Activated CD4-positive, alpha-beta T cell treated with anti-CD3 and anti-CD28 coated beads, Interleukin-2, amount 50 U/mL, for 48 hours (primary cell): ENCODE measurements at places on chromosomes 7 and 10.

- DNase-seq: no peak
These were observed 190.4 kb downstream of the MGMT start for GRCh38 chr10:129657297-129658017.

GRCh38 chr7:28036696-28037095, 143.9 kb downstream of the JAZF1 start:
- DNase-seq: no peak

- no peak for DNase-seq
These were observed 2.7 kb upstream of the HTRA1 start for GRCh38 chr10:122458693-122459092.

- DNase-seq: no peak
These were observed 32.0 kb downstream of the AUTS2 start for GRCh38 chr7:69630292-69630691.

DNA sequence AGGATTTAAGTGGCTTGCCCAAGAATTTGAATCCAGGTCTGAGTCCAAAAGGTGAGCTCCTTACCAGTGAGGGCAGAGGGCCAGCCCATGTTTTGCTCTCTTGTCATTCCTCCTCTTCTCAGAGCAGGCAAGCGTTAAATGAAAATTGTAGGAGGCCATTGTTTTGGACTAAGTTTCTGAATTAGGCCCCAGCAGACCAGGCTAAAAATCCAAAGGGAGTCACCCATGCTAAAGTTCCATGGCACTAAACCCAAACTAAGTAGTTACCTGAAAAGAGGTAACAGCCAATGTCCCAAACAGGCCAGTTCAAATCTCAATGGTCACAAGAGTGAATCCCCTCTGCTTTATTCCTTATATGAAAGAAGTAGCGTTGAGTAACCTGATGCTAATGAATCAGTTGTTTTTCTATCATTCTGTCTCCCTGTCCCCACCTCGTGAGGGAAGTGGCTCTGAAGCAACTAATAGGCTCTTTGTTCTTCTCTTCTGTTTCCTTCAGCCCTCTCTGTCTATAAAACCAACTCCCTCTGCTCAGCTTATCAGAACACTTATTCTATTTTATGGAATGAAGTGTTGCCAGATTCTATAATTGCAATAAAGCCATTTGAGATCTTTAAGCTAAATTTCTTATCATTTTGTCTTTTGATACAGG, 17.5 kb upstream of the CDH23 start:
- no peak for DNase-seq

GRCh38 chr10:35870665-35871310, 228.7 kb upstream of the FZD8 start:
- DNase-seq: no peak

GRCh38 chr10:35843524-35844181, 201.6 kb upstream of the FZD8 start:
- no peak for DNase-seq

- no peak for DNase-seq
These were observed 253.3 kb downstream of the PRPF18 start for GRCh38 chr10:13840036-13840435.

- DNase-seq: no peak
These were observed 35.1 kb downstream of the GPER1 start for GRCh38 chr7:1122832-1123501.

DNA sequence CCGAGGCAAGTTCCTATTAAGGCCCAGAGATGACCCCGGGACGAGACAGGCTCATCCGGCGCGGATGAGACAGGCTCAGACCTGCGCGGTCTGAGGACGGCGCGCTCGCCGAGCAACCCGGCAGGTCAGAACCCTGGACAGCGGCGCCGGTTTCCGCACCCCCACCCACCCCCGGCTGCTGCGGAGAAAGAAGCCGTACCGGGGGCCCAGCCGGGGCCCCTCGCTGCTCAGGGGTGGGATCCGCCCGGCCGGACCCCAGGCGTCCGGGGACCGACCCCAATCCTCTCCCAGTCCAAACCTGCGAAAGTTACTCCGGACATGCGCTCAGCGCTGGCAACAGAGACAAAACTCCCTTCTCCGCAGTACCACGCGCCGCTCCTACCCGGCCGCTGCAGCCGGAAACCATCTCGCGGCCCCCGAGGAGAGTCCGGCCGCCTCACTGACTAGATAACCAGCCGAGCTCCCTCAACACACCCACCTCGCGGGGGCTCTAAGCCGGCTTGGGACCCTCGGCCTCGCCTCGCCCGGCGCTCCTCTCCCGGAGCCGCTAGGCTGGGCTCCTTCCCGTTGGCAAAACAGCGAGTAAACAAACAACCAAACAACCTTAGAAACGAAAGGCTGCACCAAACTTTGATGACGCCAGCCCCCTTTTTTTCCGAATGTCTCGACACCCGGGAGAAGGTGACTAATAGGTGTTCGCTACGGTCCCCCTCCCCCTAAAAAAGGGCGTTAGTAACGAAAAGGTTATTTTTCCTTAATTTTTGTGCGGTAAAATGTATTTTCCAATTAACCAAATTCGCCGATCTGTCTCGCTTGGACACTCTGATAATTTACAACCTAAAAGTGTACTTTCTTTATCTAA, 2.3 kb upstream of the DRGX start:
- DNase-seq: peak; percentile 64

DNA sequence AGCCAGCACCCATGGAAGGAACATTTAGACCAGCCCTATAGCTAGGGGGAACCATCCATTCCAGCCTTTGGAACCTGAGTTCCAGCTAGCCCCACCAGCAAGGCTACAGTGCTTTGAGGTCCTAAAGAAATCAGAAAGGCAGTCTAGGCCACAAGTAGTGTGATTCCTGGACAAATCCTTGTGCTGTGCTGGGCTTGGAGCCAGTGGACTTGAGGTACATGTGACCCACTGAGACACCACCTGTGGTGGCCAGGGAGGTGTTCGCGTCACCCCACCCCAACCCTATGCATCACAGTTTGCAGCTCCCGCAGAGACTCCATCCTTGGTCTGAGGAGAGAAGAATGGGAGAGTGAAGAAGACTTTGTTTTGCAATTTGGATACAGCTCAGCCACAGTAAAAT, 31.8 kb downstream of the ZNF277 start:
- no peak for DNase-seq

DNA sequence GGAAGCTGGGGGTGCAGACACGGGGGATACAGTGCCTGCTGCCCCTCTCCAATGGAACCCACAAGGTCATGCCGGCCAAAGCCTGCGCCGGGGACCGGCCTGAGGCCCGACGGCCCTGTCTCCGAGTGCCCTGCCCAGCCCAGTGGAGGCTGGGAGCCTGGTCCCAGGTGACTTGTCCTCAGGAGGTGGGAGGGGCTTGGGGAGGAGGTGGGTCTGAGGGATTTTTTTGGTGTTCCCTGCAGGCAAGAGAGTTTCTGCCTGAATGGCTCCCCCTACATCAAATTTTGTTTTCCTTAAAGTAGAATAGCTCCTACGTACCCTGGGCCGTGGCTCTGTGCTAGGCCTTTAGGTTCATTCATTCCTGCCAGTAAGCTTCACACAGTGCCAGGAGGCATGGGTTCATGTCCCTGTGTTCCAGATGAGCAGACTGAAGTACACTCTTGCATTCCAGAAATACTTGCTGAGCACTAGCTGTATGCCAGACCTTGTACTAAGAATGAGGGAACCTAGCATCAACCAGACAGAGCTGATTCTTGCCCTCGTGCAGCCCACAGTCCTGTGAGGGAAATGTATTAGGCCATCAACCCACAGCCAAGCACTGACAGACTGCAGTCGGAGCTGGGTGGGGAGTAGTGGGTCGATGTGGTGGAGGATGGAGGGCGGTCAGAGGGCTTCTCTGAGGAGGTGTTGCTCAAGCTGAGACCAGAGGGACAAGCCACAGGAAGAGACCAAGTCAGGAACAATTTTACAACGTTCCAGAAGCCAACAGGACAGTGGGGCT, 31.1 kb downstream of the TBATA start:
- DNase-seq: no peak

- no peak for DNase-seq
These were observed 70.0 kb downstream of the SLC35B4 start for GRCh38 chr7:134246761-134247160.

DNA sequence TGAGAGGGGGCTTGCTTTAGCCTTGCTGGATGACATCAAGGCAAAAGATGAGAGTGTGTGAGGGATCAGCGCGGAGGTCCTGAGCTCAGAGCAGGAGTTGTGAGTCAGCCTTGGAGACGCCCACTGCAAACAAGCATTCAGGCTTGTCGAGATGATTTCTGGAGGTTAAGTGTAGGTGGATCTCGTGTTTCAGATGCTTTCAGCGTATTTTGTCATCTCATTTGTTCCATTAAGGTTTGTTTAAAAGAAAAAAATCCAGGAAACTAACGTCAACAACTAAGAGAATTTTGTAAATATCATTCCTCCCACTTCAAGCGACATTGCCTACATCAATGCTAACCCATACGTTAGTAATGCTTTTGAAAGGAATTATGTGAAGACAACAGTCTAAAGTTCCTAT, 715.4 kb upstream of the NRP1 start:
- DNase-seq: peak; percentile 35

DNA sequence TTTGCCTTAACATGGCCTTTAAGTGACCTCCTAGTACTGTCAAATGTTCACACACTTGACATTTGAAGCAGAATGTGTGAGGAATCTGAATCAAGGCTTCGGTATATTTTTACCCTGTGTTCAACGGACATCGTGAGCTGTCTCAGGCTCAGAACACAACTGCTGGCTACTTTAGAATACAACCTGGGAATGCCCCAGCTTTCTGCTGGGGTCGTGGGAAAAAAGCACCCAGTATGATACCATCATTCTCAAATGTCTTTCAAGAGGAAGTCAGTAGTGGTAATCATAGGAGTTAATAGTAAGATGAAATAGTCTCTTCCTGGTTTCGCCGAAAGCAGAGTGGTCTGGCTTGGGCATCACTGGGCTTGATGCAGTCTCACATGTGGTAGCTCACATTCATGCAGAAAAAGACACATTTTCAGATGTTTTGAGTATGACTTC, 67.2 kb downstream of the CREB5 start:
- no peak for DNase-seq

- DNase-seq: no peak
These were observed 1.3 kb downstream of the CUTC start for GRCh38 chr10:99733366-99733765.

- DNase-seq: no peak
These were observed 736 bp downstream of the SHH start for GRCh38 chr7:155811560-155811894.

- DNase-seq: no peak
These were observed 54.9 kb downstream of the FANK1 start for GRCh38 chr10:125951290-125951689.
